ENCODE measurements at places on chromosomes 5 and 9.

DNA sequence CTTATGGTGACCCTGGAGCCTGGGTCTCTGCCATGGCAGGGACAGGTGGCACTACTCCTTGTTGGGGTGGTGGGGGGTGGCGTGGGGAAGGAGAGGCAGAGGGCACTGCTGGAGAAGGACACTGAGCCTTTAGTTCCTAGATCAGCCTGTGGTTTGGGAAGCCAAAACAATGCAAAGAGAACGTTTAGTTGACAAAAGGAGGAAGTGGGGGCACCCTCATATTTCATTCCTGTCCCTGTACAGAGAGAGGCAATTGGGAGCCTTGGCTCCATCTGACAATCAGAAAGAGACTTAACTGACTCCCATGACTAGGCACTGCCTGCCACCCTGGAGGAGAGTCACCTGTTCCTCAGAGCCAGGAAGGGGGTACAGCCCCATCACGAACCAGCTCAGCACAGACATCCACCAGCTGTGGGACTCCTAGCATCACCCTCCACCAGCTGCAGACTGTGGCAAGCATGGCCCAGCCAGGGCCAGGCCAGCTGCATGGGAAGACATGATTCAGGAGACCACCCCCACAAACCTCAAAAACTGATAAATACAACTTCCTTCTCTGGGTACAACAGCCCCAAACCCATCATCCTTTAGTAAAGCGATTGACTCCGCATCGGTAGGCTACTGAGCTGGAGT is 257.5 kb downstream of the HSPA4 start:
- no peak for DNase-seq

GRCh38 chr5:21398511-21398910 is 1410.5 kb upstream of the CDH18 start:
- DNase-seq, result no peak

GRCh38 chr5:18397371-18397770 is 763.1 kb downstream of the TAF11L14 start:
- no peak for DNase-seq

DNA sequence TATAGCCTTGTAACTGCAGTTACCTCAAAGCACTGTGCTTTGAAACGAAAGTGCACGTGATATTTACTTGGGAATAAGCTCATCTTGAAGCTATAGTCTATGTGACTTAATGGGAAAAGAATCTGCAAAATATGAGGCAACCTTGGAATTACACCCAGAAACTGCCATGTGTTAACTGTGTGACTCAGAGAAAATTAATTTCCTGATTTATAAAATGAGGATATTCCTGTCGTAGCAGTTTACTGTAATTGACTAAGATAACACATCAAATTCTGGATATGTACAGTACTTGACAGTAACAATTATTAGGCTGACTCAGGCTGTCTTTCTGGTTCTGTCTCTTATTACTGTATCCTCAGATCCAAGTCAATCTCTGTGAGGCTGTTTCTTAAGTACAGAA is 1079.9 kb upstream of the ACO1 start:
- no peak for DNase-seq
